Kasumi-1 (cell line): ENCODE measurements at places on chromosomes 2 and 18.

DNA sequence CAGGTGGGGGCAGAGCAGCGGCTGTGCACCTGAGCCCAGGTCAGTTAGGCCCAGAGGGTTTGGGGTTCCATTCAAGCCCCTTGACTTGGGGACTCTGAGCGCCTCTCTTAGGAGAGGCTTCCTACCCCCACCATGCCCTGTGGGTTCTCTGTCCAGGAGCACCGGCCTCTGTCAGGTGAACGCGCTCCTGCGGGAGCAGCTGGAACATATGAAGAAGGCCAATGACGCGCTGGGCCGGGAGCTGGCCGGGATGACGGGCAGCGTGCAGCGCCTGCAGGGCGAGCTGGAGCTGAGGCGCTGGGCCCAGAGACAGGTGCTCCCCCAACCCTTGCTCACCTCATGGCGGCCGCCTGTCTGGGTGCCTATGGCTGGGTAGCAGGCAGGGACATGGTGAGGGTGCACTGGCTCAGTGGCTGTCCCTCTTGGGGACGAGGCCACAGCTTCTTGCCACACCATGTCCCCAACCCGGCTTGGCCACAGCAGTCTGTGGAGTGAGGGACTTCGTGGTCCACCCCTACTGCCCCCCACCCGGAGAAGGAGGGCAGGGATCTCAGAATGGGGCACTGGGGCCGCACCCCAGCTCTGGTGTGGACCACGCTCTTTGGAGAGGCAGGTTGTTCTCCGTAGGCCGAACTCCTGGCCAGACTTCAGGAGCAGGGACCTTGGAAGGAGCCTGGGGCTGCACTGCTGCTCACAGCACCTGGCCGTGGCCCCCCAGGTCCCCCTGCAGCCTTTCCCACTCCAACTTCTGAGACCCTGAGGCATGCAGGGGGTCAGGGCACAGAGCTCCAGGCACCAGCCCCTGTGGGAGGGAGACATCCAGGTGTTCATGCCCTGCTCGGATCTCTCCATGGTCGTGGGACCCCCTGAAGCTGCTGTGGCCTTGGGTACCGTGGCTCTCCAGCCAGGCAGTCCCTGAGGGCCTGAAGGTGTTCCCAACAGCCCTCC, 19.7 kb downstream of the CROCC2 start:
- DNase-seq = no peak

DNA sequence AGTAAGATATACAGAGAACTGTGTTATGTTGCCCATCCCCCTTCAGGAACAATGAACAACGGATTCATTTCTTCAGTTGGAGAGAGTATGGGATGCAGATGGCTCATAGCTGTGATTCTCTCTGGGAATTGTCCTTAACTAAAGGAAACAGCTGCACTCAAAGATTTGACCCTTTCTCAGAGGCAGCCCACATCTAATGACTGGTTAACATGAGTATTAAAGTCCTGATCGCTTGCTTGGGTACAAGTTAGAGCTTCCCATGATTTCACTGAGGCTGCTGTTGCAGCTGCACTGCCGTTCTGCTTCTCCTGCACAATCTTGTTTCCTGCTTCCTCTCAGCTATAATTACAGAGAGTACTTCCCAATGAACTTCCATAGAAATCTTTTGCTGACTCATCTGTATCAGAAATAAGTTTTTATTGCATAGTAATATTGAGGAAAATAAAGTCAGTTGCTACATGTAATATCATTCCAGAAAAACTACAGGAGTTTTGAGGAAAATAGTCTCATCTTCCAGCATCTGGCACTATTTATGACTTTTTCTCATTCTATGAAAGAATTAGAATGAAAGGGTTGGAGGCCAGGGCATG, 12.8 kb upstream of the SCN9A start:
- DNase-seq = no peak

DNA sequence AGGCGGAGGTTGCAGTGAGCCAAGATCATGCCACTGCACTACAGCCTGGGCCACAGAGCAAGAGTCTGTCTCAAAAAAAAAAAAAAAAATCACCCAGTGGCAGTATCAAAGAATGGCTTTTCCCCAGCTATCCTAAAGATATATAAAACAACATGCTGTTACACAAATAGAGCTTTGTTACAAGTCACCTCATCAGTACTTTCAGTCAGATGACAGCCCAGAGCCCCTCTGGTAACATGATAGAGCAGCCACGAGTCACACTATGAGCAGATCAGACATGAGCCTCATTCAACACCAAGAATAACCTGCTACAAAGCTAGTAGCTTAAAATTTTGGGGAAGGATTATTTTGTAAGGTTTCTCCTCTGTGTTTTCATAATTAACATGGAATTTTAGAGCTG, 25.2 kb downstream of the PDE11A start:
- no peak for DNase-seq

DNA sequence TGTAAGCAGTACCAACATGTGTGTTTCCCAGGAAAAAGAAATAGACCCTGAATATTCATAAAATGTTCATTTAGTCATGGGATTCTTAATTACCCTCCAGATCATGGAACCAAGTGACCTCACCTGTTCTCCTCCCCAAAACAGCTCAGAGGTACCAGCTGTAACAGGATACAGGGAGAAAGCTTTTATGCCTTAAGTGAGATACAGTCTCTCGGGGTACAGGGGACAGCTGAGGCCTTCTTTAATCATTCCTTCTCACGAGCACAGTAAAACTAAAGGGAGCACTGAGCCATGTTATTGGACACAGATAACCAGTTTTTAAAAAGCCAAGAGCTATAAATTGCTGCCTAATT, 16.6 kb downstream of the EPHA4 start:
- no peak for DNase-seq

DNA sequence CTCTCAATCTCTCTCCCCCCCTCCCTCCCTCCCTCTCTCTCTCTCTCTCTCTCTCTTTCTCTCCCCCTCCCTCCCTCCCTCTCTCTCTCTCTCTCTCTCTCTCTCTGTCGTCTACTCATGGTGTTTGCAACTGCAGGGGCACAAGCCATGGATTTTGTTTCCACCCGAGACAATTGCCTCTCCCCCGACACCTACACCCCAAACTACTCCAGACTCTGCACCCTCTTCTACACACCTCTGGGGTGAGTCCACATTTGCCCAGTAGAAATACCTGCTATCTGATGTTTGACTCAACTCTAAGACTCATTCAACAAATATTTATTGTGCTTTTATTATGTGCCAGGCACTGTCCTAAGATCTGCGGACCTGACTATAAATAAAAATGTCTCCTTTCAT, 93.7 kb downstream of the TMEM17 start:
- DNase-seq = no peak

GRCh38 chr2:233108611-233109490, 48.7 kb downstream of the INPP5D start:
- no peak for DNase-seq

DNA sequence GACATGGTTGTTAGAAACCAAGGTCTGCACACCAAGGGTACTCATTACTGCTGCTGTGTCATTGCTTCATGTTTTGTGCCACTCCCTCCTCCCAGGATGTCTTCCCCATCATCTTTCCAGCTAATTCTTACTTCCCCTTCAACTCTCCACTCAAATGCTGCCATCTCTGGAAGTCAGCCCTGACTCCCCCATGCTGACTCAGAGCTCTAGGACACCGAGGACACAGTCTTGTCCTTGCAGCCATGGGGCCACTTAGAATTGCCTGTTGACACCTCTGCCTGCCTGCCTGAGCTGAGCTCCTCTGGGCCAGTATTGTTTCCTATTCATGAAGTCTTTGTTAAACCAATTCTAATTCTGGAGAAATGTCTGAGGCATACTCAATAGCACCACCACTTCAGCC, 100.2 kb downstream of the GYPC start:
- DNase-seq = no peak

- DNase-seq = no peak
These were observed 585.6 kb downstream of the NUP35 start for GRCh38 chr2:183709829-183710228.

DNA sequence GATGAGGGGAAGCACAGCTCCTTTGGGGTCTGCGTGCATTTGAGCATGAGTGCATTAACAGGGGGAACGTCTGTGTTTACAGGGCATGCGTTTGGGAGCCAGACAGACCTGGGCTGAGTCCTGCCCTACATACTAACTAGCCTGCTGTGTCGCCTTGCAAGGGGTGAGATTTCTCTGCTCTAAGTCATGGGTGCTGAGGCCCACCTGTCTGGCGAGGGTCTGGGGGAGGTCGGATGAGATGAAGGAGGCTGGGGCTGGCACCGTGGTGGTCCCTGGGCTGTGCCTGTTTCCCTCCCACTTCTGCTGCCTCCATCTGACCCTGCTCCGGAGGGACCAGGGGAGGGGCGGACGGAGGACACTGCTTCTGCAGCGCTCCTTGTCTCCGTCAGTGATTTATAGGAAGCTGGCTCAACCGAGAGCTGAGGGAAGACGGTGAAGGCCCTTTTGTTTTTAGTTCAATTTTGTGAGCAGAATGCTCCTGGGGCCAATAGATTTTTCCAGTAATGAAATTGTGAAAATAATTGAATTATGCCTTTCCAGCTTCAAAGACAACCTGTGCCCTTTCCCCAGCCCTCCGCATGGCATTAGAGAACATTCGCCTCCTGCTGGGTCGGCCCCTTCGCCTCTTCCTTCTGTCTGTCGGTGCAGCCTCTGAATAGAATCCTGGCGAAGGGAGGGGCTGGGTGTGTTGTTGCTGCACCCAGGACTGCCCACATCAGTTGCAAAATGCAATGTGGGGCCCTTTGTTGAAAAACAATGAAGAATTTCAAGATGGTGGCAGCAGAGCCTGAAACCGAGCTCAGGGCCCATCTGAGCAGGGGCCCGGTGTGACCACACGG, 49.7 kb downstream of the RRM2 start:
- DNase-seq = no peak

GRCh38 chr2:100136310-100136709, 6.1 kb downstream of the AFF3 start:
- DNase-seq = no peak

GRCh38 chr2:219497495-219498279, 1.0 kb upstream of the GMPPA start:
- DNase-seq = no peak

DNA sequence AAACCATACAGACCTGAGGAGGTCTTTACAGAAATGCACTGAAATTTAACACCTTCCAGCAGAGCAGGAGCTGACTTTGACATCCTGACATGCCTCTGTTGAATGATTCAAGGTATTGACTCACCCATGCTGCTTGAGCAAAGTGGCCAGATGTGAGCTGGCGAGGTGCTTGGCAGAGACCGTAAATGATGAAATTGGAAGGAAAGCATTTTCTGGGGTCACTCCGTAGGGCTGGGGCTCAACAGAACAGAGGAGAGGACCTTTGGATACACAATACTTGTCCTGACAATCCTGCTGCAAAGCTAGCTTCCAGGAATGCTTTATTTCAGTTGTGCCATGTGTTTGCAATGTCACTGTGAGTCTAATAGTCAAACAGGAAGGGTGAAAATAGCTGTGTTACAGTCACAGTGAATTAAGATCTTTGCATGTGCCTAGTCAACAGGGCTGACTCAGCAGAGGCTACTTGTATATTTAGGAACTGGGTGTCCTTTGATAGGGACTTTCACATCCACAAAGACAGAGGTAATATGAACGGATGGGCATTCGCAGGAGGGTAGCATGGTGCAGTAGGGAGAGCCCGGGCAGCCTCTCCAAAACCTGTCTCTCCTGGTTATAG, 31.6 kb upstream of the NCK2 start:
- no peak for DNase-seq

- DNase-seq = peak; percentile 85
These were observed 1.4 kb upstream of the CASP8 start for GRCh38 chr2:201258666-201259615.

DNA sequence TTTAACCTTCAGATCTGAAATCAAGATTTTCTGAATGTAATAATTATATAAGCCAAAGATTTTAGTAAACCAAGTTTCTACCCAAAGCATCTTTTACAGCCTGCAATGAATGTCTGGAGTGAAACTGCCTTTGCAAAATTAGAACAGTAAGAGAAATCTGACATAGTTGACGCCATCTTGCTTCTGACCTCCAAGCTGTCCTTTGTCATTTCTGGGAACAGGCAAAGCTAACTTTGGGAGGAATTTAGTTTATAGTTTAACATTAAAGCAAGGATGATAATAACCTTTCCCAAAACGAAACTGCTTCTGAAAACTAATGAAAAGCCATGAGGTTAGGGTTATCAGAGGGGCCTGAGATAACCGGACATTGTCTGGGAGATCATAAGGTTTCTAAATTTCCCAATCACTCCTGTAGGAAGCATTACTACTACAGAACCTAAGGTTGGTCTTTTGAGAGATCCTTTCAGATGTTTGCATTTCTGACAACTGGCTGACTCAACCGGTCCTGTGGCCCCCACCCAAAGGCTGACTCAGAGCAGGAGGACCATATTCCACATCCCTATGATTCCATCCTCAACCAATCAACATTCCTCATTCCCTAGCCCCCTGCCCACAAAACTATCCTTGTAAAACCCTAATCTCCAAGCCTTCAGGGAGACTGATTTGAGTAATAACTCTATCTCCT, 124.5 kb downstream of the TMEM131 start:
- DNase-seq = no peak

- no peak for DNase-seq
These were observed 72.7 kb downstream of the PLB1 start for GRCh38 chr2:28568533-28568932.

GRCh38 chr2:215238485-215239098, 73.3 kb upstream of the ATIC start:
- DNase-seq = no peak

DNA sequence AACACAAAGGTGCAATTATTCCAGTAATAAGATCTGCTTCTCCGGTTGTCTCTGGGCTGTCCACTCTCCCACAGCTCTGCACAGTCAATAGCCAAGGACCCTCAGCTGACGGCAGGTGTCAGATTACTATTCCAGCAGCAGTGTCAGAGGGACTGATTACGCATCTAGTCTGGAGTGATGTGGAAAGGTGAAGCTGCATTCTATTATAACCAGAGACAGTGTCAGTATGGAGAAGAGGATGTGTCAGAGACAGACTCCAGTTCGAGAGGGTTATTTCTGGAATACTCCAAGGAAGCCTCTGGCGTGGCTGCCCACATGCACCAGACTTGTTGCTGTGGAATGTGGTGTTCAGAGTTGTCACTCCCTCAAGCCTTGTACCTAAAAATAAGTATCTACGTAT, 163.6 kb upstream of the TMEM200C start:
- no peak for DNase-seq

DNA sequence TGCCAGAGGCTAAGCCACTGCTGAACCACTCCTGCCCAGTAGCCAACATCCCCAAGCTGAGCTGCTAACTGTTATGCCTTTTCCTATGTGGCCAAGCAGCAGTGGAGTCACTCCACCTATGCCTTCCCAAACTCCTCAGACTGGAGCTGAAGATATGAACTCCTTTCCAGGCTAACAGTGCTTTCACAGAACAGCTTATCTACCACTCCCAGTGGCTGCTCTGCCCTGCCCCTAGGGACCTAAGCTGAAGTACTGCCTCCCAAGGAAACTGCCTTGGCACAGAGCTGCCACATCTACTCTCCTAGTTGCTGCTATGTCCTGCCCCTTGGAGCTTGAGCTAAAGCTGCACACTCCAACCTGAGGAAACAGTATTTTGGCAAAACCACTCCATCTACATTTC, 275.9 kb downstream of the RBM43 start:
- no peak for DNase-seq
